ENCODE measurements at places on chromosomes 6 and 20. TPM values are rescaled to one million over a fixed set of nuclear protein-coding genes. Genes with fewer than 3 reads are reported as not detected.

Gene IL17F
- not detected for total RNA-seq

Gene KCNK16
- total RNA-seq, result not detected

Gene SLC44A4
- not detected for total RNA-seq

Gene NAA20
- total RNA-seq, result 54.0 TPM

Gene ZFP57
- total RNA-seq, result 2.3 TPM

Gene PTCRA
- total RNA-seq, result not detected

Gene MYT1
- total RNA-seq, result not detected

Gene CST4
- total RNA-seq, result not detected

Gene CYP24A1
- total RNA-seq, result not detected

Gene APCDD1L
- total RNA-seq, result not detected

Gene CTCFL
- not detected for total RNA-seq

All from T-helper 2 cell treated with Interferon-gamma antibody and Interleukin-4, amounts not matched to agents 100 ng/mL and 5 ng/mL, for 36 hours (primary cell).